ENCODE measurements at places on chromosomes 3 and 15.

- no peak for DNase-seq
These were observed 19.8 kb upstream of the STRIT1 start for GRCh38 chr3:155313300-155313699.

GRCh38 chr15:93319121-93319814, 230.3 kb upstream of the RGMA start:
- DNase-seq = no peak

DNA sequence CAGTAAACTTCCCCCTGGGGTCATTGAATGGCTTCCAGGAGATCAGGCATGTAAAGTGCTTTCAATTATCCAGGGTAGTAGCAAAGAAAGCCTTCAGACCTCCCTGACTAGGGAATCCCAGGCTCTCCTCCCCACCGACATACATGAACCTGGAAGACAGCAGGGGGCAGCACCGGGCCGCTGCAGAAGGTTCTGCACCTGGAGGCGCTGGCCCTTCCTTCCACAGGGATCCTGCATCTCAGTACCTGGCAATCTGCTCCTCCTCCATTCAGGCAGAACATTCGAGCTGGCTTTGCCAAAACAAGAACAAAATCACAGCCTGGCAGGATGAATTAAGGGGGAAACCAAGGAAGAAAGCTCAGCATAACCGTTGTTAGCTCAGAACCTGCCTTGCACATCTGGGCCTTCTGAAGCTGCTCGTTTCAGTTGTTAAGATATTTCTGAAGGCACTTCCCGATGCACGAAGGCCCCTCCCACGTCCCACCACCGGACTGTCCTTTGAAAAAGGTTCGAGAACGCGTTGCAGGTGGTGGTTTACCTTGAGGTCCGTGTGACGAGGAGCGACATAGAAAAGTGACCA, 237.7 kb downstream of the SLCO3A1 start:
- DNase-seq = no peak

- DNase-seq = no peak
These were observed 83.4 kb downstream of the RPLP1 start for GRCh38 chr15:69535998-69536397.

Measured in central memory CD4-positive, alpha-beta T cell (primary cell).